Small intestine (tissue), 16 donors: ENCODE measurements at places on chromosomes 5 and 9. TPM values are rescaled to one million over a fixed set of nuclear protein-coding genes. Genes with fewer than 3 reads are reported as not detected.

DNA sequence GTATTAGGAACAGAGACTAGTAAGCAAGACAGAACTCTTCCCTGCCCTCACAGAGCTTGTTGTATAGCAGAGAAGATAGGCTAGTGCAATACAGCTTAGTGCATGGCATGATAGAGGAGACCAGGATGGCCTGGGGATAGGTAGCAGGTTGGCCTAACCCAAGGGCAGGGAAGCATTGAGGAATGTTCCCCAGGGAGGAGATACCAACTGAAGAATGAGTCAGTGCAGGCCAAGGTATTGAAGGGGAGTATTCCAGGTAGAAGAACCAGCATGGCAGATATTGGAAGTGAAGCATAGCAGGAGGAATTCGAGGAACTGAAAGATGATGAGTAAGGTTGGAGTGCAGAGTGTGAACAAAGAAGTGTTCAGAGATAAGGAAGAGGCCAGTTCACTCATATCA, 138.6 kb upstream of the DHFR start:
- H3K4me1 ChIP-seq = no peaks in the 10 kb centered on the region
- H3K27ac ChIP-seq = no peak overlapping the region
- H3K27me3 ChIP-seq = no peaks in the 10 kb centered on the region
- H3K4me3 ChIP-seq = no peak overlapping the region
- no peak for DNase-seq

GRCh38 chr9:89732295-89732938, 127.6 kb downstream of the GADD45G start:
- peaks cover 5% of the 10 kb centered on the region for H3K4me1 ChIP-seq
- no peak overlapping the region for H3K4me3 ChIP-seq
- DNase-seq = peak; percentile 77
- no peaks in the 10 kb centered on the region for H3K36me3 ChIP-seq
- peak overlapping the region; percentile 6 for H3K27ac ChIP-seq

- H3K27me3 ChIP-seq = no peaks in the 10 kb centered on the region
- H3K36me3 ChIP-seq = peaks cover 5% of the 10 kb centered on the region
- H3K4me3 ChIP-seq = no peak overlapping the region
Measured at GRCh38 chr9:123440256-123440655, 84.3 kb downstream of the CRB2 start.

The PAX5 gene
- polyA plus RNA-seq = not detected

DNA sequence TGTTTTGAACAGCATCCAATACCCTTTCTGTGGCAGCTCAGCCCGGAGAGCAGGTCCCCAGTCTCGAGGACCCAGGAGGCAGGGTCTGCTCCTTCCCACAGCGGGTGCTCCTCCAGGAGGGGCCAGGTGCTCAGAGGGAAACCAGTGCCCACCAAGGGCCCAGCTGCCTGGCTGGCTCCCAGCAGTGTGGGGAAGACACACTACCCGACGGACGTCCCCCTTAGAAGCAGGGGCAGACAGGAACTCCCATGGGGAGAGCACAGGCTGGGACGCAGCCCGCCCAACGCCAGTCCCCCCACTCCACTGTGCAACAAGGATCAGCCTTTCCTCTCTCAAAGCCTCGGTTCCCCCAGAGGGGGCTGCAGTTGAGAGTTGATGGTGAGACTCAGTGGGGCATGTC, 57.6 kb downstream of the ADAMTS2 start:
- no peaks in the 10 kb centered on the region for H3K36me3 ChIP-seq
- DNase-seq = no peak
- no peak overlapping the region for H3K4me3 ChIP-seq
- H3K4me1 ChIP-seq = no peaks in the 10 kb centered on the region

- H3K4me1 ChIP-seq = no peaks in the 10 kb centered on the region
- H3K27me3 ChIP-seq = no peaks in the 10 kb centered on the region
- H3K4me3 ChIP-seq = no peak overlapping the region
- no peaks in the 10 kb centered on the region for H3K36me3 ChIP-seq
- DNase-seq = no peak
- H3K27ac ChIP-seq = no peak overlapping the region
Measured at GRCh38 chr5:78803353-78803752, 154.8 kb upstream of the LHFPL2 start.

- no peak for DNase-seq
- no peak overlapping the region for H3K4me3 ChIP-seq
- no peaks in the 10 kb centered on the region for H3K4me1 ChIP-seq
- H3K36me3 ChIP-seq = no peaks in the 10 kb centered on the region
- H3K27ac ChIP-seq = no peak overlapping the region
Measured at GRCh38 chr5:54049963-54050362, 260.4 kb downstream of the ARL15 start.

The PPIC gene
- polyA plus RNA-seq = 46.4 TPM

The SPINK13 gene
- not detected for polyA plus RNA-seq

The SLC45A2 gene
- not detected for polyA plus RNA-seq

The SPAAR gene
- 0.53 TPM for polyA plus RNA-seq

DNA sequence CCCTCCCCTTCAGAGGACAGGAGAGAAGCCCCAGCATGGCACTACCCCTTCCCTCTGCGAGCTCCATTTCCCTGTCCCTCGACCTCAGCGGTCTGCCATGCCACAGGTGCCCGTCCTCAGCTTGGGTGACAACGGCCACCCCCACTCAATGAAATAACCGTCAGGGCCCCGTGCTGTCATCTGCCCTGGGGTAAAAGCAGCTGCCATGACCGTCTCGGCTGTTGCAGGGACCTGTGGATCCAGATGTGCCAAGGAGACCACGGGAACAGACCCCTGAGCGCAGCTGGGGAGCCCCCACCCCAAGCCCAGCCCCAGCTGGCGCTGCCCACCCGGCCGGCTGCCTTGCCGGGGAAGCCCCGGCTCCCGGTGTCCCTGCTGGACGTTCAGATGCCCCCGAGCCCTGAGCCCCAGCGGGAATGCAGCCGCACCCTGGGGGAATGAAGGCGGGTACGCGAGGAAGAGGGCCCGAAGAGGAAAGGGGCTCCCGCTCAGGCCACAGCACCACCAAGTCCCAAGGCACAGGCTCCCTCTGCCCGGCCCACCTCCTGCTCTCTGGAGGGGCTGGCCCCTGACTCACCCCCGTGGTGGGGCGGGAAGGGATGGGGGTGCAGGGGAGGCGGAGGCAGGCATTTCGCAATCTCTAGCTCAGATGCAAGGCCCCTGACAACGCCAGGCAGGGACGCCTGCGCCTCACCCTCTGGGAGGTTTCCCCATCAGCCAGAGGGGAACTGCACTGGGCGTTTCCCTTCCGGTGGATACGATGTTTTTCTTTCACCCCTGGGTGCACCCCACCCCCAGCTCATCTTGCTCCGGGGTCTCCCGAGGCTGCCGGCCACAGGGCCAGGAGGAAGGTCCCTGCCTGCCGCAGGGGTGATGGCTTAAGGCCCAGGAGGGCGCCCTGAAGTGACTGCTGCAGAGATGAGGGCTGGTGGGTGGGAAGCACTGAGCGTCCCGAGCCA, 49.2 kb downstream of the NACC2 start:
- H3K4me1 ChIP-seq = no peaks in the 10 kb centered on the region
- H3K36me3 ChIP-seq = no peaks in the 10 kb centered on the region
- no peak for DNase-seq
- H3K27me3 ChIP-seq = peaks cover 4% of the 10 kb centered on the region
- no peak overlapping the region for H3K4me3 ChIP-seq
- no peak overlapping the region for H3K27ac ChIP-seq

GRCh38 chr5:26903469-26903868, 134.9 kb downstream of the CDH9 start:
- no peaks in the 10 kb centered on the region for H3K36me3 ChIP-seq
- no peaks in the 10 kb centered on the region for H3K27me3 ChIP-seq
- H3K4me3 ChIP-seq = no peak overlapping the region
- no peak overlapping the region for H3K27ac ChIP-seq

The TNFAIP8 gene
- 11.6 TPM for polyA plus RNA-seq

DNA sequence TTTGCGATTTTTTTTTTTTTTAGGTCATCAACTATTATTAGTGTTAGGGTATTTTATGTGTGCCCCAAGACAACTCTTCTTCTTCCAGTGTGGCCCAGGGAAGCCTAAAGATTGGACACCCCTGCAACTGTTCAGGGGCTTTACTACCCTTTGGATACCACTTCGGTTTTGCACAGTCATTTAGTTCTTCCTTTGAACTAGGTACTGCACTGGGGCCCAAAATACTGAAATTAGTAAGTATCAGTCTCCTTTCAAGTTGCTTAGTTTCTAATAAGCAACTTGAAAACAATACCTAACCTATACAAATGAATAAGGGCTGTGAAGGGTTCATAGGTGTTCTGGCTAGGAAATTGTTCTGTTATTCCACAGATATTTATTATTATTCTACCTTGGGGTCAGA, 45.3 kb downstream of the CWC27 start:
- no peaks in the 10 kb centered on the region for H3K4me1 ChIP-seq
- no peak for DNase-seq
- no peaks in the 10 kb centered on the region for H3K36me3 ChIP-seq
- no peak overlapping the region for H3K4me3 ChIP-seq

The MEGF10 gene
- 0.31 TPM for polyA plus RNA-seq

GRCh38 chr9:109242014-109242413, 75.0 kb upstream of the FRRS1L start:
- H3K36me3 ChIP-seq = peaks cover 10% of the 10 kb centered on the region
- DNase-seq = no peak
- no peak overlapping the region for H3K27ac ChIP-seq
